ENCODE measurements at places on chromosomes 16 and 17.

- H3K27ac ChIP-seq, result no peak overlapping the region
- DNase-seq, result no peak
Observed at GRCh38 chr16:85594273-85594977, 18.7 kb upstream of the GSE1 start.

DNA sequence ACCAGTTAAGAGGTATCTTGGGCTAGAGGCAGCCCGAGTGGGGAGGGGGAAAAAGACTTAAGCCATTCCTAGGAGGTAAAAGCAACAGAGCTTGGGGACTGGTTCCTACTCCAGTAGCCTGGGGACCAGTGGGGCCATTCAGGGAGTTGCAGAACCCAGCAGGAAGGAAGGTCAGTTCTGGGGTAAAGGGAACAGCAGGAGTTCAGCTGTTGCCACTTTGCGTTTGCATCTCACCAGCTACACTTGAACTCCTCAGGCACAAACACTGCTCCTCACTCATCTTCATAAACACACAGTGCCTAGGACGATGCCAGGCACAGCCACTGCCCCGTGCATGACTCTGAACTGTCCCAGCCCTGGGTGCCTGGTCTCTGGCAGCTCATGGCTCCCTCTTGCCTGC lies 4.0 kb downstream of the HAP1 start:
- DNase-seq, result no peak
- no peak overlapping the region for H3K4me3 ChIP-seq
- no peak overlapping the region for H3K27ac ChIP-seq
- H3K36me3 ChIP-seq, result no peaks in the 10 kb centered on the region
- H3K4me1 ChIP-seq, result 0 out of 2 replicates have a peak, but pooled peaks cover 2% of the 10 kb centered on the region
- H3K27me3 ChIP-seq, result peaks cover 14% of the 10 kb centered on the region

DNA sequence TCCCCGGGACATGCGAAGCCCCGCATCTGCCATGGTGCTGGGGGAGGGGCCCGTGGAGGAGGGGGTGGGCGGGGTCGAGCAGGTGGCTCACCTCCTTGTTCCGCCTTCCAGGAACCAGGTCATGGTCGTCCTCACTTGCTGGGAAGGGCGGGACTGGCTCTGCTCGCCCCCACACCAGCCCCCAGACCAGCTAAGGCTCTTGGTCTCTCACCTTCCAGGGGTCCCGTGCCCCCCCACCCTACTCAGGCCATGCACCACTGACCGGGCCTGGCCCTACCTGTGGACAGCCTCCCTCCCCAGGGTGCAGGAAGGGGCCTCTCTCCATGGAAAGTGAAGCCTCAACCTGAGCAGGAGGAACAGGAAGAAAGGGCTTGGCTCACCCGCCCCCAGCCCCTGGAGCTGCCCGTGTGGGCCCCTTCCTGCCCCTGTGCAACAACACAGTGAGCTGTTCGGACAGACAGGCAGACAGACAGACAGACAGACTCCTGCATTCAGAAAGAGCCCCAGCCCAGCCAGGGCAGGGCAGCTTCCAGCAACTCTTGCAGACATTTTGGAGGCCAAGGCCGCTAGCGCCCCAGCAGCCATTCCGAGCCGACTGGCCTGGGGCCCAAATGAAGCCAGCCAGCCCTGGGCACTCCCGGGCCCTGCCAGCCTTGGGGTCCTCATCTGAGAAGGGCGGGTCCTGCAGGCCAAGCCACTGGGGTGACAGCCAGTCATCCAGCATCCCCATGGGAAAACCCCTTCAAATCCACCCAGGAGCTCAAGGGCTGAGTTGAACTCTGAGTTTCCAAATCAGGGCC lies 8.1 kb upstream of the KREMEN2 start:
- no peak for DNase-seq
- no peak overlapping the region for H3K4me3 ChIP-seq
- H3K27ac ChIP-seq, result no peak overlapping the region
- H3K36me3 ChIP-seq, result no peaks in the 10 kb centered on the region

GRCh38 chr17:13016881-13017654 lies 759 bp downstream of the ELAC2 start:
- no peak overlapping the region for H3K27ac ChIP-seq
- H3K27me3 ChIP-seq, result no peaks in the 10 kb centered on the region
- H3K36me3 ChIP-seq, result peaks cover 20% of the 10 kb centered on the region
- no peaks in the 10 kb centered on the region for H3K4me1 ChIP-seq
- peak overlapping the region; percentile 92 for H3K4me3 ChIP-seq

Data from iPS DF 6.9 (cell line).